NCI-H1694 treated with DMSO at 0.1 percent for 48 hours (cell line): ENCODE measurements at places on chromosomes 12 and 14.
A peak's percentile ranks its signal among the peaks of the same experiment; 100 is the strongest.

DNA sequence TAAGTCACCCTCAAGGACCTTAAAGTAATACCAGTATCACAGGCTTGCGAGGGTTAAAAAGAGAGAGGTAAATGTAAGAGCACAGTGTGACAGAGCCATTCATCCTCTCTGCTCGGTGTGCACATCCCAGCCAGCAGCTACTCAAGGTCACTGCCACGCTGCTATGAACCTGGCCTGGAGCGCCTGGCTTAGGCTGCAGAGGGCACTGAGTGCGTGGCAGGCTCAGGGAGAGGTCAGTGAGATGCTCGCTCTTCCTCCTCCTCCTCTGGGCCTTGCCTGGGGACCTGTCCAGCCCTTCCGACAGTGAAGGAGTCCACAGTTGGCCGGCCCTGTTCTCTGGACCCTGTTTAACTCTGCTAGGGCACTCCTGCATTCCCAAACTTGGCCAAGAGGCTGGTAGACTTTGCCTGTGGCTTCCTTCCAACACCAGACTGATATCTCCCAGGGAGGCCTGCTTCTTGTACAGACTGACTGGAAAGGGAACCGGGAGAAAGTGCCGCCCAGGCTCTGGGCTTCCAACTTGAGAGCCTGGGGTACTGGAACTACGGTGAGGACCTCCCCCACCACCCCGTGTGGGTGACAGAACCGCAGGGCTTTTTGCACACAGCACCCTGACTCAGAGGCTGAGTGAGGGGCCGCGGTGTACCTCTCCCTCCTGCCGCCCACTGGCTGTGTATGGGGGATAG lies 62.6 kb upstream of the CORO1C start:
- DNase-seq: no peak

DNA sequence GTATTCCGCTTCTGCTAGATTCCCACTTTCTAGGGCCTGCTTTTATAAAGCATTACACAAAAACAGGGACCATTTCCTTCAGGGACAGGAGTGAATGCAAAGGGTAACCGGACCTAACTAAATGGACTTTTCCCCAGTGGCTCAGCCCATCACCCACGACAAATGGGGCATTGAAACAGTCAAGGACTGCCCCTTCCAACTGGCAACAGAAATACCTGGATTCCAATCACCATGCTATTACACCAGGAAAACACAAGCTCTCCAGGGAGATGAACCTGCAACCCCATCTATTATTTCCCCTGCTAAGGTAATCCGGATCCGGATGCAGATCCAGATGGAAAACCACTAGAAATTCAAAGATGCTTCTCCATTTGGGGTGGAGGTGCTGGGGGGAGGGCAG lies 1.0 kb downstream of the MPHOSPH9 start:
- DNase-seq: peak; percentile 4

DNA sequence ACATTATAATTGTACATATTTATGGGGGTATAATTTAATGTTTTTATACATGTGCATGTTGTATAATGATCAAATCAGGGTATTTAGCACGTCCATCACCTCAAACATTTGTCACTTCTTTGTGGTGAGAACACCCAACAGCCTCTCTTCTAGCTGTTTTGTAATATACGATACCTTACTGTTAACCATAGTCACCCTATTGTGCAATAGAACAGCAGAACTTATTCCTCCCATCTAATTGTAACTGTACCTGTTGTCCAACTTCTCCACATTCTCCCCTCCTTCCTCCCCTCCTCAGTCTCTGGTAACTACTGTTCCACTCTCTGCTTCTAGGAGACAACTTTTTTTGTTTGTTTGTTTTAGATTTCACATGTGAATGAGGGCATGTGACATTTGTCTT lies 197.0 kb upstream of the PKP2 start:
- no peak for DNase-seq

DNA sequence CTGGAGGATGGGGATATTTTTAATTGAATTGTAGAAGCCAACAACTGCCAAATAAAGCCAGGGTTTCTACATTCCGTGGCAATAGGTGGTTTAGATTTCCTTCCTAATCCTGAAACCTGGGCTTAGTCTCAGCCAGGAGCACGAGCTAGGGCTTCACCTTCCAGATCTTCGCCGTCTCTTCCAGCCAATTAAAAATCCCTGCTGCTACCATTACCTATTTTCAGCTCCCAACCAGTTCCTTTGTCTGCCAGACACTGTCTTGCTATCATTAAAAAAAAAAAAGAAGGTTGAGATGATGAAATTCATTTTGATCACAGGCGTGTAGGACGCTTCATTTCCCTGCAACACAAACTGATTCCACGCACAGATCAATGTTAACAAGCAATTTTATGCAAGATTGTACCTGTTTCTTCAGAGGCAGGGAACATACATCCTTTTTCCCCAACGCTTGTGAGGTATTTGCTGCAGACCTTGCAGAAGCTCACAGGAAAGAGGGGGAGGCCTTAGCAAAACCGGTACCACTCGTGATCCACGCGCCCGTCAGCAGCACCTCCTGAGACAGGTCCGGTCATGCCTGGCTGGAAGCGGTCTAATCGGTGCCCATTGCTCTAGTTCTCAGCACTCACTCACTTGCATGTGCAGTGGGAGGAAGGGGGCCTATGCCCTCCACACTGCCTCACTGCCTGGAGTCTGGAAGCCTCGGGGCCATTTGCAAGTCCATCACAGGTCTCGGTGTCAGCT lies 65.1 kb downstream of the SLC6A12 start:
- DNase-seq: no peak

- DNase-seq: no peak
Measured at GRCh38 chr12:111360325-111360930, 8.5 kb downstream of the PHETA1 start.

GRCh38 chr12:113974006-113974405 lies 7.9 kb upstream of the RBM19 start:
- no peak for DNase-seq

GRCh38 chr12:117513353-117513752 lies 151.9 kb upstream of the NOS1 start:
- DNase-seq: peak; percentile 54

DNA sequence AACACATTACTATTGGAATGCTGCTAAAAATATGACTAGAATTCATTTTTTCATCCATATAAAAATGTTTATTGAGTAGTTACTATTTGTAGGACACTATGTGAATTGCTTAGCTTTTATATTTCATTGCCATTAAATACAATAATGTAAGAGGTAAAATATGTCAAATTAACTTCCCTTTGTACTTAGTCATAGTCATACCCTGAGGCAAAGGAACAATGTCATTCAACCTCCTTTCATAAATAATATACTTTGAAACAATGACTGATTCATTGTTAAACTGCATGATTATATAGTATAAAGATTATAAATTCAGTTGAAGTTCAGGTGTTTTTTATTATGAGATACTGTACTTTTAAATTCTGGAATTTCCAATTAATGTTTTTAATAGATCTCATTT lies 105.2 kb downstream of the GARIN6 start:
- DNase-seq: no peak

GRCh38 chr14:76371066-76371465 lies 4.9 kb upstream of the ESRRB start:
- no peak for DNase-seq

- DNase-seq: no peak
Measured at GRCh38 chr12:56645201-56645716, 525 bp downstream of the ATP5F1B start.

GRCh38 chr12:31737345-31737744 lies 8.5 kb upstream of the AMN1 start:
- DNase-seq: no peak

- DNase-seq: no peak
Measured at GRCh38 chr14:29262979-29263378, 496.4 kb downstream of the FOXG1 start.

- no peak for DNase-seq
Measured at GRCh38 chr12:116797885-116798284, 59.8 kb downstream of the RNFT2 start.

GRCh38 chr12:70042675-70043074 lies 200.6 kb upstream of the CNOT2 start:
- peak; percentile 15 for DNase-seq

- peak; percentile 28 for DNase-seq
Measured at GRCh38 chr12:19872621-19873540, 433.6 kb downstream of the AEBP2 start.

- DNase-seq: no peak
Measured at GRCh38 chr14:102605029-102605428, 12.6 kb downstream of the RCOR1 start.

DNA sequence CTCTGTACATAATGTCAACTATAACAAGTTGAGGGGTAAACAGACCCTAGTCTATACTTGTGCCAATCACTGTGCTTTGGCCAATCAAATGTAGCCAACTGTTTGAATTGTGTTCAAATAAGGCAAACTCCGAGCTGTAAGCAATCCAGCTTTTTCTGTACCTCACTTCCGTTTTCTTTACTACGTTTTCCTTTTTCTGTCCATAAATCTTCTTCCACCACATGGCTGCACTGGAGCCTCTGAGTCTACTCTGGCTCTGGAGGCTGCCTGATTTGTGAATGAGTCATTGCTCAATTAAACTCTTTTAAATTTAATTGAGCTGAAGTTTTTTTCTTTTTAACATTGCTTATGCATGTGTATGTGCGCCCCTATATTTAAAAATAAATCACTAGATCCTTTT lies 29.7 kb downstream of the CLEC1A start:
- DNase-seq: no peak

DNA sequence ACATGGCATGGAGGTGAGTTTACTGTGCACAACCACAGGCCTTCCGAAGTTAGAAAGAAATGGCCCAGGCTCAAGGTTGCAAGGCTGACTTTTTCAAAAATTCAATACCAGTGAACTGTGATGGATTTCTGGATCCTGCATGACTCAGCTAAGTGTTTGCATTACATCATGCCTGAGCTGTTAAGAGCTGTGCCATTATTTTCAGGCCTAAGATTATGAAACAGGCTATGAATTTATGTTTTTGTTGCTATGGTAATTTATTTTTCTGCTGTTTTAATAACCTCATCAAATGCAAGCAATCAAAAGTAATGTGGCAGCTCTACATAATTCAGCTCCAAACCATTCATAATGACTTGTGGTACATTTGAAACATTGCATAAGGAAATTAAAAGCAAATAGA lies 457.7 kb upstream of the TMEM132C start:
- DNase-seq: no peak
